ENCODE measurements at places on chromosomes 12 and 14.

DNA sequence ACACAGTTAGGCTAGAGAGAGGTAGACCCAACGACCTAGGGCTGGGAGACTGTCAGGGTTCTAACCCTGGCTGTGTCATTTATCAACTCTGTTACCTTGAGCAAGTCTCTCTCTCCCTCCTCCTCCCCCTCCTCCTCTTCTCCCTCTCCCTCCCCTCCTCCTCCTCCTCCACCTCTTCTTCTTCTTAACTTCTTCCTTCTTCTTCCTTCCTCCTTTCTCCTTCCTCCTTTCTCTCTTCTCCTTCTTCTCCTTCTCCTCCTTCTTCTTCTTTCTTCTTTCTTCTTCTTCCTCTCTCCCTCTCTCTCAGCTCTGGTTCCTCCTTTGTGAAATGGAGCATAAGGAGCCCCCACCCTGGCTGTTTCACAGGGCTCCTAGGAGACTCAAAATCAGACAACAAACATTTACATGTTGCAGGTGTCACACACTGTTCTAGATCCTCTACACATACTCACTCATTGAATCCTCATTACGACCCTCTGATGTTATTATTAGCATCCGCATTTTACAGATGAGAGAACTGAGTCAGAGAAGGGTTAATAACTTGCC lies 2.2 kb upstream of the KCNH3 start:
- no peak for DNase-seq

GRCh38 chr12:89162589-89163261 lies 189.6 kb downstream of the DUSP6 start:
- peak; percentile 58 for DNase-seq

GRCh38 chr12:131390412-131391334 lies 320.2 kb upstream of the SFSWAP start:
- DNase-seq, result no peak

GRCh38 chr14:91901449-91902226 lies 34.3 kb upstream of the TC2N start:
- no peak for DNase-seq

- DNase-seq, result no peak
Measured at GRCh38 chr14:32720927-32721326, 217.8 kb upstream of the NPAS3 start.

Measured in SJSA1 (cell line).